Activated gamma-delta T cell treated with anti-CD3 and anti-CD28 coated beads, Interleukin-2, amount 50 U/mL, for 16 hours (primary cell): ENCODE measurements at places on chromosomes 4 and X.
A peak's percentile ranks its signal among the peaks of the same experiment; 100 is the strongest.

- DNase-seq = no peak
These were observed 105.0 kb downstream of the RAB28 start for GRCh38 chr4:13378973-13379759.

GRCh38 chrX:42754603-42755002 lies 23.4 kb downstream of the PPP1R2C start:
- no peak for DNase-seq

DNA sequence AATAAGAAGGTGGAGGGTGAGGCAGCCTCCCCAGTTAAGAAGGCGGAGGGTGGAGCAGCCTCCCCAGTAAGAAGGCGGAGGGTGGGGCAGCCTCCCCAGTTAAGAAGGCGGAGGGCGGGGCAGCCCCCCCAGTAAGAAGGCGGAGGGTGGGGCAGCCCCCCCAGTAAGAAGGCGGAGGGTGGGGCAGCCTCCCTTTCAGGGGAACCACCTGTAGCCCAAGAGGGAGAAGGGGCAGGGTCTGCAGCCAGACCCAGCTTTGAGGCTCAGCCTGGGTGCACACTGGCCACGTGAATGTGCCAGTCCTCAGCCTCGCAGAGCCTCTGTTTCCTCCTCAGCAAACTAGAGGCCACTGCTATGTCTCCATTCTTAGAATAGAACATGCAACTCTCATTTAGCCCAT lies 52.6 kb downstream of the HMX1 start:
- no peak for DNase-seq

GRCh38 chr4:139622901-139623381 lies 42.7 kb upstream of the MGST2 start:
- no peak for DNase-seq

GRCh38 chr4:103046416-103047290 lies 27.1 kb upstream of the SLC9B1 start:
- peak; percentile 9 for DNase-seq

- no peak for DNase-seq
These were observed 303.0 kb upstream of the GALNT7 start for GRCh38 chr4:172865531-172866127.

DNA sequence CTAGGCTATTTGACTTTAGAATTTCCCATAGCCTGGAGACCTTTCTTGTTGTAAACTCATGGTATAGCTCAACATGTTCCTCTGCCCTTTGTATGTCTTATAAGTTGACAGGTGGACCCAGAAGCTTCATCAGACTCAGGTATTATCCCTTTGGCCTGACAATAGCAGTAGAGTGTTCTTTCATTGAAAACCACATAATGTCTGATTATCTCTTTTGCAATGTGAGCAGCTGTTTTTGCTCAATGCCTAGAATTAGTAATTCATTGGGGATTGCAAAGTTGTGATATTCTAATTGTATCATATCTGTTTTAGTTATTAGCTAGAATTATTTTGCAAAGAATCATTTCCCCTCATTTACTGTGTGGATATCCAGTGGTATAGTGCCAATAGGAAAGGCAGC lies 27.5 kb downstream of the TBC1D19 start:
- DNase-seq = no peak
